ENCODE measurements at places on chromosomes 7 and 10.
A peak's percentile ranks its signal among the peaks of the same experiment; 100 is the strongest.

DNA sequence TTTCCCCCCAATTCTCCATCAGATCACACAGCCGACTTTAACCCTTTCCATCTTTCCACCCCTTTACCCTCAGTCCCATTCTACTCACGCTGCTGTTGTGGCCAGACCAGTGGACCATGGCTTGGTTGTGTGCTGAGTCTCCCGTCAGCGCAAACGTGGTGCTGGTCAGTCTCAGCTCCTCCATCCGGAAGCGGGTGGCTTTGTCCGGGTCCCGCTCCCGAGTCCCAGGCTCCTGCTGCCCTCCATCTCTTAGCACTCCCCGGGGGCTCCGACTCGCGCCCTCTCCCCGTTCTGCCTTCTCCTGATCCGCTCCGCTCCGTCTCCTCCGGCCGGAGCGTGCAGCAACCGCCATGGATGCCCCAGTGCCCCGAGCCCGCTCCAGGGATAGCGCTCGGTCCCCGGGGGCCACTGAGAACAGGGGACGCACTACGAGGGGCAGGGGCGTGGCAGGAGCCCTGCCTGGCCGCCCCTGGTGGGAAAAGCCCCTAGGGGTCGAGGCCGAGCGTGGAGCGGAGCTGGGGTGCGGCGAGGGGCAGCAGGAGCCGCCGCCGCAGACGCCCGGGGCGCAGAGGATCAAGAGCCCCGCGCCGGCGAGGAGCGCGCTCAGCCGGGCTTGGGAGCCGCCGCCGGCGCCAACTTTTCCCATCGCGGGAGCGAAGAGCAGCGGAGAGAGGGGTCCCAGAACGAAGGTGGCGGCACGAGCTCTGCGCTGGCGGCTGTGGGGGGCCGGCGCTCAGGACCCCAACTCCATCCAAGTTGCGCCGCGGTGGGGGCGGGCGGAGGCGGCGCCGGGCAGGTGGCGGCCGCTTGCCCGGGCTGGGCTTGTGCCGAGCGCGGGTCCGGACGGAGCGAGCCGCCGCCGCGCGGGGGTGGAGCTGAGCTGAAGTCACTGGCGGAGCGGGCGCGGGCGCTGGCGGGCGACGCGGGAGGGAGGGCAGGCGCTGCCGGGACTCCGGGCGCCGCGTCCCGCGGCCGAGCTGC is at the start of gene SORCS1:
SORCS1 (minus strand) TSS at position 826 of the 981 bp plus-strand sequence.
- no peak for DNase-seq

GRCh38 chr7:80907141-80907601 is 11.7 kb downstream of the SEMA3C start:
- DNase-seq: no peak

GRCh38 chr10:132461103-132461682 is 64.2 kb downstream of the PWWP2B start:
- DNase-seq: no peak

- no peak for DNase-seq
Measured at GRCh38 chr10:111297351-111297848, 220.6 kb downstream of the ADRA2A start.

GRCh38 chr10:114825513-114826253 is 4.1 kb downstream of the FHIP2A start:
- DNase-seq: no peak

DNA sequence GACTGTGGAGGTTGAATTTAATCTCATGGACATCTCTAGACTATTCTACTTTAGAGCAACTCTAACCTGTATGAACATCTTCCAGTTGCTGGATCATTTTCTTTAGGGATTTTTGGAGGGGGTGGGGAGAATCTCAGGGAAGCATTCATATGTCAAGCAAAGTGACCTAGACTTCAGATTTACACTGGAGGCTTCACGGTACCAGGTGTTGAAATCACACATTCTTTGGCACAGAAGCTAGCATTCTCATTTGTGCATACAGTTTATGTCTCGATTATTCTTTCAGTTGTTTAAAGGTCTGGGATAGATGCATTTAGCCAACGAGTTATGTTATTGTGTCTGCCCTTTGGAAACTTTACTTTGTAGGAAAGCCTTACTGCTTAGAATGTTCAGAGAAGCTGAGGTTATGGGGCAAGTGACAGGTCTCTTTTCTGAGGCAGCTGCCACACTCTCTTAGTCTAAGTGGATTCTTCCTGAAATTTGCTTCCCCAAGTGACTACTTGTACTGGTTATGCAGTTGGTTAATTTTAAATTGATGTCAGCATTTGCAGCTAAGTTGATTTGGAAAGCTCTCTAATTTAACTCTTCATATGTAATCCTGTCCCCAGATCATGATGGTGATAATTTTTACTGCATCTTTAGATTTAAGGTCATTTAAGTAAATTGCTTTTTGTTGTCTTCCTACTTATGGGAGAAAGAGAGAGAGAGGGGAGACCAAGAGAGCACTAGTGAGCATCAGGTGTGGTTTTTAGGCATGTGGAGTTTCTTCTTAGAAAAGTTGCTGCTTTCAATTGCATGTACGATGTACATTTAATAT is 153.8 kb downstream of the PRKG1 start:
- no peak for DNase-seq

DNA sequence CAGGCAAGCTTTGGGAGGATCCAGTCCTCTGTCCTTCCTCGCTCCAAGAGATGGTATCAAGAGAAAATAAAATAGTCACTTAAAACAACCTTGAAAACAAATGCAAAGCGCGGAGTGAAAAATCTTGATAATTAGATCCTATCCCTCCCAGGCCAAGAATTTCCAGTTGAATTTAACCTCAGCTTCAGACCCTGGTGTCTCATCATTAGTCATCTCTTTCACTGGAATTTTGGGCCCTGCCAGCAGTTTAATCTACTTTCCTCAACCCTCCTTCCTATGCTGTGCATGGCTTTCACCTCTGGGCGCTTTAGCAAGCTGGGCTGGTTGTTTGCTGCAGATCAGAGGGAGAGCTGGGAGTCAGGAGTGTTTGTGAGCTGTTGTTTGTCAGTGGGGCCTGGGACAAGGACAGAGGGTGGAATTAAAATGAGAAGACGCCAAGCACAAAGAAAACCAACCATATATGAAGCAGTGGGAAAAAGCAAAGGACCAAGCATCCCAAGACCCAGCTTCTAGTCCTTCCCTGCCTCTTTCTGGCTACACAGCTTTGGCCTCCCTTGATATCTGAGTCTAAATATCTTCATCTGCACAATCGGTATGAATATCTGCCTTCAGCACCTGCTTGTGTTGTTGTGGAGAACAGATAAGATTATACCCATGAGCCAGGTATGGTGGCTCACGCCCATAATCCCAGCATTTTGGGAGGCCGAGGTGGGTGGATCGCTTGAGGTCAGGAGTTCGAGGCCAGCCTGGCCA is 13.5 kb downstream of the MYOF start:
- no peak for DNase-seq

GRCh38 chr7:82443547-82444219 is at the start of gene CACNA2D1:
Gene CACNA2D1 (minus strand): TSS chr7:82443777.
- no peak for DNase-seq

- DNase-seq: no peak
Measured at GRCh38 chr10:100327007-100327717, 2.9 kb downstream of the PKD2L1 start.

GRCh38 chr10:680745-681144 is 8.7 kb downstream of the DIP2C start:
- DNase-seq: no peak

- DNase-seq: no peak
Measured at GRCh38 chr7:76278540-76278939, 23.9 kb upstream of the HSPB1 start.

- no peak for DNase-seq
Measured at GRCh38 chr7:45187946-45188411, 30.4 kb downstream of the RAMP3 start.

- no peak for DNase-seq
Measured at GRCh38 chr10:9875353-9875752, 1142.3 kb upstream of the CELF2 start.

GRCh38 chr7:157832006-157832405 is 495.2 kb downstream of the DNAJB6 start:
- DNase-seq: no peak

DNA sequence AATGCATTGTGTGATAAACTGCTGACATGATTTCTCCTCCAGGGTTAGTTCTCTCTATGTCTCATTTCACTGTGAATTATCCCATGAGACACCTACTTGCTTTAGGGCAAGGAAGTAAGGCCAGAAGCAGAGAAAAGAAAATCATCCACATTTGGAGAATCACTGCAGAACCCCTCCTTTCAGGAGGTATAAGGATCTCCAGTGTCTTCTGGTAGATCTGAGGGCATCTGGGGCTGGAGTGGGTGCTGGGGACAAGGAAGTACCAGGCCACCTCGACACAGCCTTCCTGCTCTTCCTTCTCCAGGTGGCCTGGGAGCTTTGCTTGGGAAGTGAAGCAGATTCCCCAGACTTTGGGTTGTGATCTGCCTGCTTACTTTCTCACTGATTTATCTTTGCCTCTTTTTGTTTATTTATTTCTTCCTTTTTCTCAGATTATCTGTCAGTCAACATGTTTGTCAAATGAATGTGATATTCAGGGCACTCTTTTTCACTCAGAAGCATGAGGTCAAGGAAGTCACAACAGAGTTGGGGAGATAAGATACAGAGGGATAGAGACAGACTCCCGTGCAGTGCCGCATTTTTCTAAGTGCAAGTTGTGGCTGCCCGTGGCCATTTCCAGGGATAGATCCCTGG is 12.4 kb upstream of the CAMK2G start:
- no peak for DNase-seq

DNA sequence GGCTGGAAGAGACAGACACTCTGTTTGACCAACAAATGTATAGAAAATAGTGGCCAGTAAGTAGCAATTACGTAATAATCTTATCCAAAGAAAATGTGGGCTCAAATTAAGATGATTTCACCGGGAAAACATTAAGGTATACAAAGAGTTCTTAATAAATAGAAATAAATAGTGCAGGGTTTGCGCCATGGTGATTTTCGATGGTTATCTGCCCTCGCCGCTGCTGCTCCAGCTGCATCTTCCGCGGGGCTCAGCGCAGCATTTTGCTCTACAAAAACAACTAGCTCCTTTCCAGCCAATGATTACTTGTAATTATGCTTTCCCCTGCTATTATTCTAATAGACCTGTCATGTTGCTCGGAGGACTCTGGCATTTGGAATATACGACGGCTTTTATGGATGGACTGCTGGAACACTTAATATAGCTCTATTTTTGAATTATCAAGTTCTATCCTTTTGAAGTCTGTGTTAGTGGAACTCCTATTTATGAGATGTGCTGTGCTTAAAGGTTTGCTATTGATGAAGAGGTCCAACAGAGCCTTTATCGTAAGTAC is 103.8 kb downstream of the BUB3 start:
- DNase-seq: no peak

- DNase-seq: peak; percentile 17
Measured at GRCh38 chr7:4725014-4725849, 43.1 kb downstream of the FOXK1 start.

GRCh38 chr7:41298409-41298808 is 404.5 kb downstream of the INHBA start:
- no peak for DNase-seq

GRCh38 chr10:4359003-4359402 is 467.0 kb upstream of the AKR1E2 start:
- DNase-seq: no peak

DNA sequence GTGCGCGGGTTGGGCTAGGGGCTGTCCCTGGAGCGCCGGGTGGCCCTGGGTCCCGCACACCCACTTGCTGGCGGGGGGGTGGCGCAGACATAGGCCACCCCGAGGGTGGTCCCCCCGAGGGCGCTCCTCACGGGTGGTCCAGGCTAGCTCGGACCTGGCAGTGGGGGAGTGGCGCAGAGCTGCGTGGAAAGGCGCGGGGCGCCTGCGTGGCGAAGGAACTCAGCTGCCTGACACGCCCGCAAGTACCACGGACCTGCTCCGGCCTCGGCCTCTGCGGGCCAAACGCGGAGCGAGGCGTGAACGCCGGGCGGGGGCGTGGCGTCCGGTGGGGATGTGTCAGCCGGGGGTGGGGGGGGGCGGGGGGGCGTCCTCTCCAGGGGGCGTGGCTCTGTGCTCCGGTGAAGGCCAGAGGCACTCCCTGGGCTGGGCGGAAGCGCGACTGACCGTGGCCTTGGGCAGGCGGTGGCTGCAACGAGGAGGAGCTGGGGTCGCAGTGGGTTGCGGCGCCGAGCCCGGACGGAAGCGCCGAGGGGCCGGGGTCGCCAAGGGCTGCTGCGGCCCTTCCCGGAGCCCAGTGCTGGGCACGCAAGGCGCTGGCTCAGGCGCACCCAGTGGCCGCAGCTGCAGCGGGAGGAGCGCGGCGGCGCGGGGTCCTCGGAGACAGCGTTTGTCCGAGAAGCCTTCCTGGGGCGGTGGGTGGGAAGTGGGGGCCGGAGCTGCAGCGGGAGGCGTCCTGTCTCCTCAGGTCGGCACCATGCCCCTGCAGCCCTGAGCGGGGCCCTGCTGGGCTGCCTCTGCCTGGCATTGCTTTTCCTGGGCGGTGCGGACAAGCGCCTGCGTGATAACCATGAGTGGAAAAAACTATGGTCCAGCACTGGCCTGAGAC is 58.9 kb upstream of the NUPR2 start:
- no peak for DNase-seq

GRCh38 chr7:56086761-56087160 is 6.0 kb downstream of the PHKG1 start:
- DNase-seq: no peak

DNA sequence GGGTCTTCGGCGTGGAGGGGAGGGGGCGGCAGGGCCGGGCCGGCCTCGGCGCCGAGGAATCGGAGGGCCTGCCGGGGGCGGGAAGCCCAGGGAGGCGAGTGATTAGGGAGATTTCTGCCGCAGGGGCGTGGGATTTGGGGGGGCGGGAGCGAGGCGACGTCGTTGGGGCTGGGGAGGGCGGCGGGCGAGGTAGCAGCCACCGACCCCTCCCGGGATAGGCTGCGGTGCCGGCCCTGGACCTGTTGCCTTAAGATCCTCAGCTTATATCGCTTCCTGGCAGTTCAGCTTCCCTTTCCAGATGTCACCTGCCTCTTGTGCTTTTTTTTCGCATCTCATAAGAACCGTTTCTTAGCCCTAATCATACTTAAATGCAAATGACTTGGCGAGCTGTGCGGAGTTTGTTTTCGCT is 655 bp downstream of the LMTK2 start:
- no peak for DNase-seq

- DNase-seq: no peak
Measured at GRCh38 chr7:96069401-96069800, 252.5 kb downstream of the SLC25A13 start.

GRCh38 chr7:19368491-19368925 is 223.3 kb upstream of the FERD3L start:
- DNase-seq: no peak

DNA sequence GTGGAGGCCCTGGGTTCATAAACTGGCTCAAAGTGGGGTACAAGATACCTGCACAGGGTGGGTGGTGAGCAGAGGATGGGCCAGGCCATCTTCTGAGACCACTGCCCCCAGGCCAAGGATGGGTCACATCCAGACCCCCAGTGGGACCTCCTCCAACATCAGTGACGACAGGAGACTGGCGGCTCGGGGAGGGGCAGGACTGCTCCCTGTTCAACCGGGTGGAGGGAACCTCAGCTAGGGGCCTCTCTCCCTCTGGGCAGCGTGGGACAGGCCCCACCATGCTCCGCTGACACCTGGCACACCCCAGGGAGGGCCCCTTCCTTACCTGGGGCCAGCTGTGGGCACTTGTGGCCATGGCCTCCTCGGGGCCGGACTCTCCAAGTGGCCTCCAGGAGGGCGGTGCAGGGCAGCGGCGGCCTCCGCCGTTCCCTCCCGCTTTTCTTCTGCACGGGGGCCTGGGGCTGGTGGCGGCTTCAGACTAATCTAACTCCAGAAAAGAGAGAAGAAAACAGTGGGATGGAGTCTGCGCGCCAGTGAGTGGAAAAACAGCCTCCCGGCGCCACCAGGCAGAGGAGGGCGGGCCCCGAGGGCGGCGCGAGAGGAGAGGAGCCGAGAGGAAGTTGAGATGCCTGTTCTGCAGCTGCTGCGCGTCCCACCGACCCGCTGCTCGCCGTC is at the start of gene CALHM2:
CALHM2 (minus strand) TSS at position 540 of the 675 bp plus-strand sequence. CDS start 2,429 bp downstream, outside the sequence.
- DNase-seq: no peak

GRCh38 chr10:26799342-26799741 is 61.4 kb downstream of the ABI1 start:
- no peak for DNase-seq
